ENCODE measurements at places on chromosomes 1 and 21.

- no peak for DNase-seq
Measured at GRCh38 chr1:92087542-92087941, 7.4 kb downstream of the BTBD8 start.

- DNase-seq = no peak
Measured at GRCh38 chr1:77060000-77060399, 159.2 kb downstream of the PIGK start.

- DNase-seq = no peak
Measured at GRCh38 chr1:217184854-217185253, 446.0 kb downstream of the GPATCH2 start.

- no peak for DNase-seq
Measured at GRCh38 chr1:117821774-117822482, 107.5 kb downstream of the GDAP2 start.

DNA sequence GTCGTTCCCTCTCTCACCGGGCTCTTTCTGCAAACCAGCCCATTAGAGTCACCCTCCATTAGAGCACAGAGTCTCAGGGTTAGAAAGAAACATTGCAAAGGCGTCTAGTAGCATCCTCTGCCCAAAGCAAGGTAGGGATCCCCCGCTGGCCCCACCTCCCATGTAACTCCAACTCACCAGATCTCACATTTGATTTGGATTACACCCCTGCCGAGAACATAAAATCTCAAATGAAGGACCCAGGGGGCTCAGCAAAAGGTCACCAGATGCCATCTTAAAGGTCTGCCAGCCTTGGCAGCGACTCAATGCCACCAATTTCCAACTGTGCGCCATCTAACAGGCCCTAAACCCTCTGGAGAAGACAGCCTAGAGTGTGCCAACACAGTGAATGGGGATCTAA is 14.1 kb downstream of the C1orf87 start:
- no peak for DNase-seq

GRCh38 chr1:22733643-22734042 is 23.0 kb downstream of the EPHB2 start:
- DNase-seq = no peak

- no peak for DNase-seq
Measured at GRCh38 chr1:66266350-66266749, 267.6 kb upstream of the SGIP1 start.

- no peak for DNase-seq
Measured at GRCh38 chr1:19357299-19357986, 45.3 kb downstream of the SLC66A1 start.

- no peak for DNase-seq
Measured at GRCh38 chr1:210099921-210100320, 132.7 kb upstream of the SERTAD4 start.

- DNase-seq = no peak
Measured at GRCh38 chr1:201156346-201156745, 2.1 kb upstream of the TMEM9 start.

- DNase-seq = no peak
Measured at GRCh38 chr1:223334156-223334555, 29.8 kb downstream of the SUSD4 start.

- no peak for DNase-seq
Measured at GRCh38 chr1:47323599-47324031, 9.7 kb upstream of the STIL start.

DNA sequence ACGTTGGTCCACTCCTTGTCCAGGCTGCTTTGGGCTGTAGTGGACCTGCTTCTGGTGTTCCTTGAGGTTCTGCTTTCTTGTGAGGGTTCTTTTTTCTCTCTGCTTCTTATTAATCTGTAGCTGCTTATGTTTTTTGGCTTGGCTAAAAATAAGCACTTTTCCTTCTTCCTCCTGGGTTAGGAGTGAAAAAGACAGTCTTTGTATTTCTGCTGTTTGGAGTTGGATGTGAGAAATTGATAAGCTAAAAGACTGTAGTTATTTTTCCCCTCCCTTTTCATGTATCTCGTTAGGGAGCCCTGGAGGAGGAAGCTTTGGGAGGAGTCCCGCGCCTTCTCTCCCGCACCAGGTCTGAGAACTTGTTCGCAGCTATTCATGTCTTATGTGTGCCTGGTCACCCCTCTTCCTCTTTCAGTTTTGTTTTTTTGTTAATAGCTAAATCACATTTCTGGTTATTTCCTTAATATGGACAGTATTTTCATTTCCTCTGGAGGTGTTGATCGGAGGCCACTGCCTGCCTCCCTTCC is 79.0 kb downstream of the GALNT2 start:
- no peak for DNase-seq

DNA sequence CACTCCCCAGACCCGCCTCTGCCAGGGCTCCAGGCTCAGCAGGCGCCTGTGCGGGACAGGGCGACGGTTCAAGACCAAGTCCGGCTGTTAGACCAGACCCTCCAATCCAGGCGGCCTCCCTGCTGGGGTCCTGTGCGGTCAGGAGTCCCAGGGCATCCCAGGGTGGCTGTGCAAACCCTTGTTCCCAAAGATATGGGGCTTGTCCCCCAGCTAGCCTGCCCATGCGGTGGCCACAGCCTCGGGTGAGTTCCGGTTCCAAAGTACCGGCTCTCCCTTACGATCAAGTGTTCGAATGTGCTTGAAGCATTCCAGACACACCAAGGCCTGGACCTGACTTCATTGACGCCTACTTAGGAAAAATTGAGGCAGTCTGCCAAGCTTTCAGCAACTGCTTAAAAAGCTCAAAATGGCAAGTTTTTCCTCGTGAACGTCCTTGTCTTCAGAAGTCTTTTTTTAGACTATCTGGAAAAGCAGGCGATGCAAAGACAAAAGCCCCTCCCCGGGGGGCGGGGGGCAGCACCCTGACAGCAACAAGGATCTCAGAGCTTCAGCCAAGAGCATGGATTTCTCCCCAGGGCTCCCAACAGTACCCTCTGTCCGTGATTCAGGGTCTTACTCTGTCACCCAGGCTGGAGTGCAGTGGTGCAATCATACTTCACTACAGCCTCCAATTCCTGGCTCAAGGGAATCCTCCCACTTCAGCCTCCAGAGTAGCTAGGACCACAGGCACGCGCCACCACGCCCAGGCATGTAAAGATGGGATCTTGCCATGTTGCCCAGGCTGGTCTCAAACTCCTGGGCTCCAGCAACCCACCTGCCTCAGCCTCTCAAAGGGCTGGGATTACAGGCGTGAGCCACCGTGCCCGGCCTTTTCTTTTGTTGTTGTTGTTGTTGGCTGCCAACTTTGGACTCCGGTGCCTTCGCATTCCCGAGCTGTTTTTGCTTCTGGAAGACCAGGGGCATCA is 2.3 kb downstream of the FAAP20 start:
- no peak for DNase-seq

Measured in breast epithelium (tissue), 4 donors.